ENCODE measurements at places on chromosomes 6 and 20.

DNA sequence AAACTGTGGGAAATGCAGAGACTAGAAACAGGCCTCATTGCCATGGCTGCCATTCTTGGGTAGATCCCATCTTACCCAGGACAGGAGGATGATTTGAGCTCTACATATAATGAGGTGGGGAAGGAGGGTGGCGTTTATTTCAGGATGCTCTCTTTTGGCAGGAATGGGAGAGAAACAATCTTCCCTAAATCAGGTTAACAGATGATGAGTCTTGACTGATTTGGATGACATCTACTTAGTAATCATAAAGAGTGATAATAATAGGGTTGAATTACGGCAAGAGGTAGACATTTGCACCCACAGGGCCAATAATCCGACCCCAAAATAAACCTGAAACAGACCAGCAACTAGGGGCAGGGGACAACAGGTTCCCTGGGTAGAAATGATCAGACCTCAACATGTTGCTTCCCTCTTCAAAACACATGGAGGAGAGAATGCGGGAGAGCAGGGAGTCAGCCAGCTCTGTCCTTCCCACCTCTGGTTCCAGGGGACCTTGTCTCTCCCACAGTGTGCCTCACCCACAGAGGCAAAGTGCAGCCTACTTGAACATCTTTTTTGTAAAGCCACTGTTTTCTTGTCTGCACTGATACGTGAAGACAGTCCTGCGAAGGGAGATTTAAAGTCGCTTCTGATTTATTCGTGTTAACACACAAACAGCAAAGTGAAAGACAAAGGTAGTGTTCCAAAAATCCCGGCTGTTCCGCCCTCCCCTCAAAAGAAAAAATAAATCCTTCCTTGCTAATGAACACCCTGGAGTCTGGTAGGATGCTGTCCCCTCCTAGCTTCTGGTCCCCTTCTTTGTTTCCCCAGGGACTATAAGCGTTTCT lies 3.9 kb downstream of the FOXQ1 start:
- DNase-seq, result no peak

GRCh38 chr6:42696526-42697267 lies 25.7 kb downstream of the PRPH2 start:
- DNase-seq, result no peak

- DNase-seq, result peak; percentile 70
Measured at GRCh38 chr6:105794239-105794638, 291.9 kb upstream of the PRDM1 start.

DNA sequence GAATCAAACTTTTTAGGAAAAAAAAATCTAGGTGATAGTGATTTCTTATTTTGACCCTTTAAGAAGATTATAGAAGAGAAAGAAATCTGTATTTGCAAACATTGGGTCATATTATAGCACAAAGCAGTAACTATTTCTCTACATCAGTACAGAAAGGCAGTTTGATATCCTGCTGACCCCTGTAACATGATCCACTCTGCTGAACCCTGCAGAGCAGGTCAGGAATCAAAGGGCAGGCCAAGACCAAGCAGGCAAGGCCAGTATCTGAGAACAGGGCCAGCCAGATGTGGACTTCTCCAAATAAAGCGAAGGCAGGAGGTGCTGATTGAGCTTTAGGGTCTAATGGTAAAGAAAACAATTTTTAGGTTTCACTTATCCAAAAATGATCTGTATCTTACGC lies 239.4 kb downstream of the PTPRK start:
- DNase-seq, result peak; percentile 45

DNA sequence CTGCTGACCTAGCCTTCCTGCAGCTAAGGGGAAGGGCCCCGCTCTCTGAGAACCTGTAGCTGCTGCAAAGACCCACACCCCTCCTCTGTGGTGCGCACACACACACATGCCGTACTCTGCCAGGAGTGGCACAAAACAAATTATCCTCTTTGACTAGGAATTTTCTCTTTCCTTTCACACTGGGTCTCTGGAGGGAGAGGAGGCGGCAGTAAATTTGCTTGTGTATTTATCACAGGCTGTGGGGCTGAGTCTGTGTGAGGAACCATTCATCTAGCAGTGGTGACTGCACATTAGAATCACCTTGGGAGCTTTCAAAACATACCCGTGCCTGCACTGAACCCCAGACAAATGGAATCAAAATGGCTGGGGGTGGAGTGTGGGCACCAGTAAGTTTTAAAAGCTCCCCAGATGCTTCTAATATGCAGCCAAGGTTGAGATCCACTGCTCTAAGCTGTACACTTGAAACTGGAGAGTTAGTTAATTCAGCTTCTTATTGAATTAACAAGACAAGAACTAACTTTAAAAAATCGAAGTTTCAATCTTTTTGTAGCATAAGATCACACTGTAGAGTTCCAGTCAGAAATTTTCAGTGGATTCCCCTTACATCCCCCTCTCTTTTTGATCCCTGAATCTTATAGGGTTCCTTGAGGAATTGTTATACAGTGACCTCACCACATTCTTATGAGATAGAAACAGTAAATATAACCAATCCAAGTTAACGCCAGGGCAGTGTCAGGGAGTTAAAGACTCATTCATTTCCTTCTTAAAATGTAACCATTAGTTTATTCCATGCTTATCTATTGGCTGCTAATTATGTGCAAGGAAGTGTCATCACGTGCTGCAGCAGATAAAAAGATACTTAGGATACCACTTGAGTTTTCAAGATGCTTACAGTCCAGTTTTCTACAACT lies 29.8 kb upstream of the GMDS start:
- DNase-seq, result no peak

DNA sequence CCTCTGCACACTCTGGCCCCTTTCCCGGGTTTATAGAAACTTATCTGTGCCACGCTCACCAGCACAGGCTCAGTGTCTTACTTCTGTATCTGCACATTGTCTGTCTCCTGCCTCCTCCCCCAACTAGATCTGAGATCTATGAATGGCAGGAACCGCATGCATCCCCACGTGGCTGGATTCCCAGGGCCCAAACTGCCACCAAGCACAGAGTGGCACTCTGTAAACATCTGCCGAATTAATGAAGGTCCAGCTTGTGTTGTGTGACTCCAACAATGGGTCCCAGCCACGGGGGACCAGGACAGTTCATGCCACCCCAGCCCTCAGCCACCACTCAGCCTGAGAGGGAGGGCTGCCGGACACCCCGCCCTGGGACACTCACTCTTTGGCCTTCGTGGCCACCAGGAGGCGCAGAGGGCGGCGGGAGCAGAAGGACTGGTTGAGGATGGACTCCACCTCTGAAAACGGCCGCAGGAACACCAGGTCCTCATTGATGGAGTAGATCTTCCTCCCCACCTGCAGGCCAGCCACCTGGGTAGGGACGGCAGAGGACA lies 171.1 kb downstream of the PREX1 start:
- peak; percentile 84 for DNase-seq

- DNase-seq, result peak; percentile 26
Measured at GRCh38 chr6:13614126-13614925, 809 bp upstream of the NOL7 start.

- no peak for DNase-seq
Measured at GRCh38 chr20:47980336-47981177, 195.3 kb upstream of the SULF2 start.

DNA sequence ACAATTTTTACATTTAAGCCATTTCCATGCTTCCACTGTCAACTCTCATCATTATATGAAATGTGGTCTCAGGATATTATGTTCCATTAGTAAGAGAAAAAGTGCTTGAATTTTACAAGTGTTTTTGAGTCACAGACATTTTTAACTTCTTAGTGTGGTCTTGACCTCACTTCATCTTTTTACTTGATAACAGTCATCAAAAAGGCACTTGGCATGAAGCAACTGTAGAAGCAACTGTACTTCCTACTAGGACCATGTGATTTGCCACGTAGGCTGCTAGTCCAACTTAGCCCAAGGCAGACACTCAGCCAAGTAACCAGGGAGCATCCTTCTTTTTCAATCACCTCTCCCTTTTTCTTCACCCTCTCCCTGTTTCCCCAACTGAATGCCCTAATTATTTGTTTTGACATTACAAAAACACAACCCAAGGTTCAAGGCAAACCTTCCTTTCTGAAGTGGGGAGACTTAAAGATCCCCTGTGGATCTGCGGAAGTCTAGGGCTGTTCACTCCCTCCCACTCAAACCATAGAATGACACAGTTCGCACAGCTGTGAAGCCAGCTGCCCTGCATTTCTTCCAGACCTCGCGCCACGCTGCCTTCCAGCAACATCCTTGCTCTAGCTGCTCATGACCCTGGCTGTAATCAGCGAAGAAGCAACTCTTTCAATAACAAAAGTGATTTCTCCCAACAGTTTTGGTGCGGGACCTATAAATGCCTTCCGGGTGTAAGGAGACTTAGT lies 45.0 kb downstream of the PHACTR1 start:
- DNase-seq, result no peak

- no peak for DNase-seq
Measured at GRCh38 chr20:47951521-47951971, 166.3 kb upstream of the SULF2 start.

- no peak for DNase-seq
Measured at GRCh38 chr6:10386220-10386619, 28.7 kb downstream of the TFAP2A start.

DNA sequence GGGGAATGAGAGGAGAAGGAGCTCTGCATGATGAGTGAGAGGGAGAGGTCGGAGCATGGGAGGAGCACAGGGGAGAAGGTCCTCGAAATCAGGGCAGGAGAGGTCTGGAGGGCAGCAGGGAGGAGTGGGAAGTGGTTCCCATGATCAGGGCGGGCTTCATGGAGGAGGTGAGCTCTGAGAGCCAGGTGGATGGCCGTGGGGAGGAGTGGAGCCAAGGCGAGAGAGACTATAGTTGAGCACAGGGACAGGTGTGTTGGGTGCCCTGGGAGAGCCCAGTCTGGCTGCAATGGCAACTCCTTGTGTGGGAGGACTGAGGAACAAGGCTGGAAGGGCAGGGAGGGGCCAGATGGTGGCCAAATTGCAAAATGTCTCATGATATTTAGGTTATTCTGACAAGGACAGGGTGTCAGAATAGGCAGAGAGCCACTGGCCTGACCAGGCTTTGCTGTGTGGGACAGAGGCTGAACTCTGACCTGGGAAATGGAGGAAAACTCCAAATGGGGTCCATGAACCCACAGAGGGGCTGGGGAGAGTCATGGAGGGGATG lies 21.4 kb downstream of the TTBK1 start:
- DNase-seq, result no peak

DNA sequence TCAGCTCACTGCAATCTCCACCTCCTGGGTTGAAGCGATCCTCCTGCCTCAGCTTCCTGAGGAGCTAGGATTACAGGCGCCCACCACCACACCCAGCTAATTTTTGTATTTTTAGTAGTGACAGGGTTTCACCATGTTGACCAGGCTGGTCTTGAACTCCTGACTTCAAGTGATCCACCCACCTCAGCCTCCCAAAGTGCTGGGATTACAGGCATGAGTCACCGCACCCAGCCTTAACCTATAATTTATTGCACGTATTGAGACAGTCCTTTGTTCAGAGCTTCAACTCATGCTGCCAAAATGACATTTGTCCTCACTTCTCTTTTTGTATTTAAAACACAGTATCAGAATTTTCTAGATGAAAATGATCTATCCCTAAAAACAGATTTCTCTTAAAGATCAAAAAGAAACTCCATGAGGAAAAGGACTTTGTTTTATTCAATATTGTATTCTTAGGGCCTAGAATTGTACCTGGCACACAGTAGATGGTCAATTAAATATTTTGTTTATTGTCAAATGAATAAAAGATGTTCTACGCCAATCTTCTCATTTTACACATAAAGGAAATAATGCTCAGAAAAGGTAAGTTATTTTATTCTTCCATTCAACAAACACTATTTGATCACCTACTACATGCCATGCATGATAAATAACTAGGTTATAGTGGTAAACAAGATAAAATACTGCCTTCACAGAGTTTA lies 10.8 kb downstream of the SERAC1 start:
- DNase-seq, result no peak

GRCh38 chr6:142925575-142926110 lies 19.3 kb downstream of the HIVEP2 start:
- no peak for DNase-seq

DNA sequence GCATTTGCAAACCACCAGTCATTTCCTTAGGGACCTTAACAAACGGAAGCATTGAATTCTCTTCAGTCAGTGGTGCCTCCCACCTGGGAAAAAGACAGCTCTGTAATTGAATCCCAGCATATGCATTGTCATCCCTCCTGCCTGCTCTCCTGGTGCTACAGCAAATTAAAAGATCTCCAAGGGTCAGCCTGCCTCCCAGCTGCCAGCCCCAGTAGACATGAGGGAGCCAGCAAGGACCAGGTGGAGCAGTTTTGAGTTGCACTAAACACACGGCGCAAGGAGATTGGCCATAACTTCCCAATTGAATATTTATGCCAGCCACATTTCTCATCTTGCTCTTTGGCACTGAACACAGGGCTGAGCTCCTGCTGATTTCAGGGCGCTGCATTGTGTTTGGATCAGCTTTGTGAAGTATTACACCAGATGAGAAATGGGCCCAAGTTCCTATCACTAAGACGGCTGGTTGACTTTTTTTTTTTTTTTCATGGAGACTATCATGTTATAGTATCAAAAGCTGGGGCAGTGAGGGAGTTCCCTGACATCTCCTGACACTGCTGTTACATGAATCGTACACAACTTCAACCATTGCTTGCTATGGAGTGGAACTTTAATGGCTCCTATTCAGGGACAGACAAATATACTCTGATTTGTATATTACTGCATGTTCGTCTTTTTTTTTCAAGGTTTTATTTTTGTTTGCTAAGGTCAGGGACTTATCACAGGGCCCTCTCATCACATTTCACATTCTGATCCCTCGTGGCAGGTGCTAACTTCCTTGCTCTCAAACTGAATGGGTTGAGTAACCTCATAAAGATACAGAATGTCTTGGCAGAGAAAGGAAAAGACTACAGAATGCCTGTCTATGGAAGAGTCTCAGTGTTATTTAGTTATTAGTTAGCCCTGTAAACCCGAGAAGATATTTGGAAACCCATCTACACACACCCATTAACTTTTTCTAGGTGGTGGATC lies 191.1 kb downstream of the EYA4 start:
- DNase-seq, result no peak

GRCh38 chr6:14292119-14292518 lies 174.5 kb downstream of the CD83 start:
- DNase-seq, result no peak

GRCh38 chr6:43334466-43335095 lies 26.0 kb upstream of the CRIP3 start:
- DNase-seq, result peak; percentile 9

- no peak for DNase-seq
Measured at GRCh38 chr6:43799551-43800297, 29.7 kb downstream of the VEGFA start.

DNA sequence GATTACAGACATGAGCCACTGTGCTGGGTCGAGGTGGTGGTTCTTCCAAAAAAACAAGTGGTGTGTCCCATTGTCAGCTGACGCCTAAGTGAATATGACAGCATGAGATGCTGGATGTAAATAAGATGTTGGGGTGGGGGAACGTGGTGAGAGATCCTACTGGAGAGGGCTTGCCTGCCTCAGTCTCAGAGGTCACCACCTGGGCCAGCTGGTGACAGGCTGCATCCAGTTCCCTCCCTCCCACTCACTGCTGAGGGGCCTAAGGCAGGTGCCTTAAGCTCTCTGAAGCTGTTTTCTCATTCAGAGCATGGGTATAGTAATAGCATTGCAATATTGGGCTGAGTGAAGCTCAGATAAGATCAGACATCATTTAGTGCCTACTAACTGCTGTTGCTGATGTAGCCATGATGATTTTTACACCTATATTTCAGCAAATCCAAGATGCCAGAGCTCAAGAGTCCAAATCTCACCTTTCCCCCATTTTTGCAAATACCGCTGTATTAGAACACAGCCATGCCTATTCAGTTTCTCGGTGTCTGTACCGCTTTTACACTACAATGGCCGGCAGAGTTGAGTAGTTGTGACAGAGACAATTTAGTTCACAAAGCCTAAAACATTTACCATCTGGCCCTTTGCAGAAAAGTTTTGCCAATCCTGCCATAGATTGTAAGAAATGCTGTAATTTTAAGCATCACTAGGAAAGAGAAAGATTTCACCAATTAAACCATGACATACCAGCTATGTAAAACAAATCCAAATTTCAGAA lies 171.3 kb downstream of the ANKRD60 start:
- no peak for DNase-seq

Measured in HuH-7 (cell line).